ENCODE measurements at places on chromosomes 5 and 9.

DNA sequence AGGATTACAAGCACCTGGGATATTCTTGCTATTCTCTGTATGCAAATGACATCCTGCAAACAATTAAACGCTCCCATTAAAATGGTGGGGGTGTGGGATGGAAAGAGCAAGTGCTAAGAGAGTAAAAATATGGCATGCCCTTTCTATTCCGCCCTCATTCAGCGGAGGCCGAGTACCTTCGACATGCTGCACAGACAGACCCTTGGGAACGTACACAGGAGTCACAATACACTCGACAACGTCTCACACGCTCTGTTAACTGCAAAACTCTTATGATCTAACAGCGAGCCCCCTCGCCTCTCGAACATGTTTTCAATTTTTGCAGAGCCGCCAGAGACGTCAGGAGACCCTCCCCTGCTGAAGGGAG, 322.2 kb downstream of the CEMIP2 start:
- no peak for DNase-seq

GRCh38 chr9:125468646-125469045, 207.0 kb downstream of the GAPVD1 start:
- no peak for DNase-seq

- DNase-seq = no peak
Measured at GRCh38 chr5:117680426-117680825, 1105.8 kb upstream of the SEMA6A start.

GRCh38 chr5:96203761-96204160, 229.3 kb downstream of the PCSK1 start:
- DNase-seq = no peak

Data from OCI-LY7 (cell line).